ENCODE measurements at places on chromosomes 1 and 21.
A peak's percentile ranks its signal among the peaks of the same experiment; 100 is the strongest.

DNA sequence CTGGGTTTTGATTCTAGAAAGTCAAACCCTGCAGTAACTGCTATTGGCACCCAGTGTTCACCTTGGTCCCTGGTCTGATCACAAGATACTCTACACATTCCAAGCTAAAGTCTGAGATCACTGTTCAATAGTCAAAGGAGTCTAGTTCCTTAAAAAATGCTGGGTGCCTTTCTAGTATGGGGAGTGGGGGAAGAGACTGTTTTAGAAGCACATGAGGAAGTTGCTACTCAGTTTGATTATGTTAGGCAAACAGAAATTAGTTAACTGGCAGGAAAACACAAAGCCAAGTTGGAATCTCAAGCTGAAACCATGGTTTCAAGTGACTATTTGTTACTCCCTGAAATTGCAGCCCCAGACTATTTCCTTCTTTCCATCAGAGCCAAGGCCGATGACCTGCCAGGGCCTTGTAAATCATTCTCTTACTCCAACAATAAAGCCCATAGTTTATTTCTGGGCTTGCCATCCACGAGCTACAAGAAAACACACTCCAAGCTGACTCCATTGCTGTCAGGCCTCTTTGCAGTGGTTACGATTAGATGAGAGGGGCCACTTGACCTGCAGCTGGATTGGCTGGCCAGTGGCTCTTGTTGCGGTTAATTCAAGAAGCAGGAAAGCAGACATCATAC lies 21.1 kb upstream of the VTCN1 start:
- no peak for DNase-seq

DNA sequence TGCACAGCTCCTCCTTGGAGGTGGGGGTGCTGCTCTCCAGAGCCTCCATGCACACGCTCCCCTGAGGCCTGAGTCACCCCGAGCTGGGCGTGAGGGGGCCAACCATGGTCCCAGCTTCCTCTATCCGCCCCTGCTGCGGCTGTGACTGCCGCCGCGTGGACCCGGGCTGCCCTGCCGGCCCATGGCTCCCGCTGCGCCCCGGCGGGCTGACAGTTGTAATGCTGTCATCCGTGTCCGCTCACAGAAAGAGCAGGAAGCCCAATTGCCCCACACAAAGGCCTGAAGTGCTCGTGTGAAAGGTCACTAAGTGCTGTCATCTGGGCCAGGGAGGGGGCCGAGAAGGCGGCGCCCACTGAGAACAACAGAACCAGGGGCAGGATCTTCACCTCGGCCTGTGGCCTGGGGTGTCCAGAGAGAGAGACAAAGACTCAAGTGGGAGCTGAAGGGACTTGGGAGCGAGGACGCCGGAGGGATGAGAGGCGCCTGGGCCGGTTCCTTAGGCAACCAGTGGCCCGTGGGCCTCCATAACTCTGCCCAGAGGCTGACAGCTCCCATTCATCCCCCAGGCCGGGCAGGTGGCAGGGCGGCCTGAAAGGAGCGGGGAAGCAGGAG lies 31.5 kb downstream of the OLIG1 start:
- DNase-seq = no peak

GRCh38 chr1:119549719-119550132 lies 42.7 kb downstream of the HSD3B1 start:
- DNase-seq = peak; percentile 68

- DNase-seq = no peak
These were observed 191.8 kb upstream of the DPYD start for GRCh38 chr1:98112626-98113025.

GRCh38 chr1:53896635-53897229 lies 2.7 kb downstream of the DIO1 start:
- peak; percentile 74 for DNase-seq

GRCh38 chr1:14296795-14297194 lies 301.7 kb upstream of the KAZN start:
- no peak for DNase-seq

GRCh38 chr1:224726441-224727182 lies 110.5 kb downstream of the CNIH3 start:
- DNase-seq = peak; percentile 28

- DNase-seq = no peak
These were observed 22.1 kb downstream of the ECHDC2 start for GRCh38 chr1:52899445-52899894.

DNA sequence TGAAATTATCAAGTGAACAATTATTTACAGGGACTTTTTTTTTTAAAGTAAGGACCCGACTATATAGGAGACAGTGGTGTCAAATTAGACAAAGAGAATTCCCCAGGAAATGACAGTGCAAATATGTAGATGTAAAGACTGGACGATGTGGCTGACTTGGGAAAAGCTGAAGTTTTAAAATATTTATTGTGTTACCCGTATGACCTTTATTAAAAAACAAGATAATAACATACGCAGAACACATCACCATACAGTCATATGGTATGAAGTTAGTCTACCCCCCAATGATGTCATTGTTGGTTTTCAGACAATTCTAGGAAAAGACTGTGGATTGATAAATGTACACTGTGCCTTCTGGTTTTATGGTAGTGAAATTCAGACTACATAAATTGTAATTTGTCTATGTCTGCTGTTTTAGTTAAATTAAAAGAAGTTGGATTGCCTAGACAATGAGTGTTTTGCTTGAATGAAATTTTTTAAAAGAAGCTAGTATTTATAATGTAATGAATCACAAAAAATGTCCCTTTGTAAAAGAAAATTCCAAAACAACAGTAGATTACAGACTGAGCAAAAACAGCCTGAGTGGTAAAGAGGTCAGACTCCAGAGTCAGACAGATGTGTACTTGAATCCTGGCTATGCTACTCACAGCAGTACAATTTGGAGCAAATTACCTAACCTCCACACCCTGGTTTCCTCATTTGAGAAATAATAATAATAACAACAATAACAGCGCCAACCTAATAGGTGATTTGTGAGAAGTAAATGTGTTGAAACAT lies 15.5 kb upstream of the PDC start:
- DNase-seq = no peak

GRCh38 chr1:186793582-186793927 lies 35.2 kb upstream of the PLA2G4A start:
- DNase-seq = no peak

- no peak for DNase-seq
These were observed 1.7 kb downstream of the PLEKHM2 start for GRCh38 chr1:15685820-15686219.

DNA sequence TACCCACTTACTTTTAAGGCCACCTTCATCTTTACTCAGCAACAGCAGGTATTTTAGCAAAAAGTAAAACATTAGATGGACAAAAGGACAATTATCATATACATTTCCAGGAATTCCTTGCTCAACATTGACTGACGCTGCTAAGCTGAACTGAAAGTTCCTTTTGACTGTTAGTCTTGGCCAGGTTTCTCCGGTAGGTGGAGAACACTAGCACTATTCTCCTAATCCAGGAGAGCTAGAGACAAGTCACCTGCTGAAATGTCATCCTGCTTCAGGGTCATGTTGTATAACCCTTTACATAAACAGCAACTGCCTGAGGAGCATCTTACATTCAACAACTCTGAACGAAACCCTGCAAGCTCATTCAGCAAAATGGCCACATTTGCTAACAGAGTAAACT lies 109.0 kb upstream of the ESRRG start:
- DNase-seq = no peak

- no peak for DNase-seq
These were observed 76.6 kb downstream of the NGF start for GRCh38 chr1:115261496-115261895.

GRCh38 chr1:181778640-181779260 lies 282.8 kb downstream of the ZNF648 start:
- DNase-seq = no peak

- DNase-seq = no peak
These were observed 89.6 kb downstream of the NFIA start for GRCh38 chr1:61171974-61172373.

- DNase-seq = no peak
These were observed 255.4 kb downstream of the RGS7 start for GRCh38 chr1:241101622-241102021.

GRCh38 chr1:74388855-74389254 lies 123.6 kb downstream of the LRRC53 start:
- DNase-seq = no peak

DNA sequence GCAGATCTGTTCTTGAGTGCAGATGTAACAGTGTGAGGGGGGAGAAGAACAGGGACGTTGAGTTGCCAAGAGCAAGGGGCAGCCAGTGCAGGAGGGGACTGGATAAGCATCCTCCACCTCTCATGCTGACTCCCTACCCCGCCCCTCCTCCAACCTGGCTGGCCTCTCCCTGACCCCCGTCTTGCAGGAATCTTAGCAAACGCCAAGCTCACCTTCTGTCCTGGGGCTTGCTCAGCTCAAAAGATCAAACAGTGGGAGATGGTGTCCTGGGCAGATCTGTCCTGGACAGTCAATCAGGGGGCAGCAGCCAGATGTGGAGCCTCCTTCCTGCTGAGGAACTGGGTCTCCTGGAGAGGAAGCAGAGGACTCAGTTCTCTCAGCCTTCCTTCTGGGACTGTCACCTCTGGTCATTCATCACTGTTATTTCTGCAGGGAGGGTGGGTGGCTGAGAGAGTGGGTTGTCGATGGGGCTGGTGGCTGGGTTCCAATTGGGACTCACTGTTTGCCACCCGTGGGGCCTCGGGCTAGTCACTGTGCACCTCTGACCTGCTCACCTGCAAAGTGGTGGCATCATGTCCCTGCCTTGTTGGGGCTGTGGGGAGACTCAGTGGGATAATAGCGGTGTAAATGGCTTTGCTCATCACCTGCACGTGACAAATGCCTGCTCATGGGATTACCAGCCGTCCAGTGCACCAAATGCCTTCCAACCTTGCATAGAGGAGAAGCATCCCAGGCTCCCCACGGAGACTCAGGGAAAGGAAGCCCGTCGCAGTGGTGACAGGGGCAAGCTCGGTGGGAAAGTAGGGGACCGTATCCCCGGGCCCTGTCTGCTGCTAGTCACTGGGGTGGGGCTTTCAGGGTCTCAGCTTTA lies 154.4 kb downstream of the PTPRU start:
- DNase-seq = no peak

- peak; percentile 73 for DNase-seq
These were observed 166.6 kb downstream of the DYRK1A start for GRCh38 chr21:37532868-37533780.

GRCh38 chr1:186139701-186140100 lies 235.4 kb downstream of the TPR start:
- peak; percentile 61 for DNase-seq

- DNase-seq = no peak
These were observed 93.9 kb downstream of the C1orf21 start for GRCh38 chr1:184480736-184481135.

- DNase-seq = no peak
These were observed 436.4 kb downstream of the PTBP2 start for GRCh38 chr1:97157991-97158390.

All from NCI-H226 (cell line).